ENCODE measurements at places on chromosomes 3 and 15.

DNA sequence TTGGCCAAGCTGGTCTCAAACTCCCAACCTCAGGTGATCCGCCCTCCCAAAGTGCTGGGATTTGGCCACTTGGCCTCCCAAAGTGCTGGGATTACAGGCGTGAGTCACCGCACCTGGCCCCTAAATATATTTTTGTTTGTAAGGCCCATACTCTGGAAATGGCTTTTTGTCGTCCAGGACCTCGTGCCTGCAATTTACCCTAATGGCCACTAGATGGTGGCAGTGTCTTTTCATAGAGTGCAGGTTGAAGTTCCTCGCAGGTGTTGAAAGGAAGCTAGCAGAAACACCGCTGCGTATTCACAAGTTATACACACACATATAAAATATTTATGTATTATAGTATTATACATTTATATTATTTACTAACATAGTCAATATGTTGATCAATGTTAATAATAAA is 97.2 kb downstream of the LRTM1 start:
- DNase-seq, result peak; percentile 23

DNA sequence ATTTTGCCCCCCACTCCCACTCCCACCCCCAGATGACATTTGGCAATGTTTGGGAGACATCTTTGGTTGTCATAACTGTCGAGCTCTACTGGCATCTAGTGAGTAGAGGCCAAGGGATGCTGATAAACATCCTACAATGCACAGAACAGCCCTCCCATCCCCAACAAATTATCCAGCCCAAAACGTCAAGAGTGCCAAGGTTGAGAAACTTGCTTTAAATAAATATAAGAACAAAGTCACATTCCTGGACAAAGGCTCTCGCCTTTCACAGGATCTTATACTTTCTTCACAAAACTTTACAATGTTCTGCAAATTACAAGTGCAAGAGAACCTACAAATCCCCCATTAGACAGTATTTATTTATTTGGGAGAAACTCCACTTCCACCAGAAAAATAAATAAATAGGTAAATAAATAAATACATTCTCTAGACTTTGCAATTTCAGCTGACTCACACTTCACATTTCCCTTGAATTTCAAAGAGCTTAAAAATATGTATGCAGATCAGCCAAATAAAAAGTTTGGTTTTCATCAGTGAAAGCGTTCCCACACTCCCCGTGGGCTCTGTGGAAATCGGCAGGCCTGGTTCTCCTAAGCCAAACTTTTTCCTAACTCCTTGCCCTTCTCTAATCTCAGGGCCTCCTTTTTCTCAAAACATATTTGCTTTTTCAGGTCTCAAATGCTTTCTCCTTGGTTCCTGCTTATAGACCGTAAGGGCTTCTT is 12.7 kb upstream of the CPA3 start:
- DNase-seq, result no peak

GRCh38 chr3:8589880-8590556 is 54.6 kb downstream of the SSUH2 start:
- peak; percentile 85 for DNase-seq

GRCh38 chr15:68639926-68640600 is 61.3 kb downstream of the CORO2B start:
- no peak for DNase-seq

DNA sequence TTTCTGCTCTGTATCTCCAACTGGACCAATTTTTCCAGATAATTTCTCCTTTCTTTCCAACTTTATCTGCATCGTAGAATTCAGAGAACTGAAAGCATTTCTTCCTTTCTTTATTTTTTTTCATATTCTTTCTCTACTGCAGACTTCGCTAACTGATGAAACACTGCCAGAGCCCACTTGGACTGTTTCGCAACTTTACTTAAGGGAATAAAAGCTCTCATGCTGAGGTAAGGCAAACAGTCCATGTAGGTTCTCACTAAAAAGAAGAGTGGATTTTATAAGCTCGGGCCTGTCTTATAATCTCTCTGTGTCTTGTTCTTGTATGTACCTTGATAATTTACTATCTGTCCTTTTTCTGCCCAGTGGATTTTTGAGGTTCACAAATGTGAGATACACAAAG is 163.5 kb downstream of the CNTN4 start:
- DNase-seq, result no peak

- no peak for DNase-seq
Observed at GRCh38 chr15:64138331-64138941, 13.1 kb upstream of the SNX22 start.

- no peak for DNase-seq
Observed at GRCh38 chr3:87390821-87391220, 114.4 kb upstream of the POU1F1 start.

DNA sequence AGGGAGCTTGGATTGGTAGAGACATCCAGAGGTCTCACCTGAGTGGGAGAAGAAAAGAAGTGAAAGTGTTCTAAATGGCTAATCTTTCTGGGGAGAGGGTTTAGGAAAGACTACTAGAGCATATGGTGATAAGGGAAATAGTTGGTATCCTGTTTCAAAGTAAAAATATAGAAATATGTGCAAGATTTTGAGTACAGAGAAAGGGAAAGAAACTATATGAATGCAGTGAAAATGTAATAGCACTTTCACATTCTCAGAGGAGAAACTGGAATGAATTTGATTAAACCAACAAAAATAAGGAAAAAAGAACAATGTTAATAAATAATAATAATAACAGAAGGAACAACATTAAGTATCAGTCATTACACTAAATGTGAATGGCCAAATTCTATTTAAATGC is 119.4 kb downstream of the DNAJB8 start:
- no peak for DNase-seq
